ENCODE measurements at places on chromosomes 1 and 21. TPM values are rescaled to one million over a fixed set of nuclear protein-coding genes. Genes with fewer than 3 reads are reported as not detected.

DNA sequence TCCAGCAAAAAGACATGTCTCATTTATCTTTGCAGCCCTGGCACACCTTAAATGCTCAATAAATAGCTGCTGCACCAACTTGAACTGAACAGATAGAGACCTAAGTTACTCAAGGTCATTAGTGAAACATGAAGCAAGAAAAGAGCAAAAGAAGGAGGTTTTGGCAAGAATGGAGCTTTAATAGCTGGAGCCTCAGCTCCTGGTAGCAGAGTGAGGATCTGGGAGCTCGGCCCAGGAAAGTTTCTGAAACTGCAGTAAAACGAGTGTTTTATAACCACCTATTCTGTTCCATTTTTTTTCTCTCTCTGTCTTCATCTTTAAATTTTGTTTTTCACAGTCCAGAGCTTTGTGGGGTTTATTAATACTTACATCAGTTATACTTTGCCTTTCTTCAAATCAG is 207.5 kb downstream of the SETD4 start:
- DNase-seq: peak; percentile 10

- no peak for DNase-seq
Measured at GRCh38 chr1:116411784-116412479, 38.9 kb downstream of the ATP1A1 start.

- DNase-seq: no peak
Measured at GRCh38 chr1:228647523-228648444, 87.5 kb upstream of the RHOU start.

DNA sequence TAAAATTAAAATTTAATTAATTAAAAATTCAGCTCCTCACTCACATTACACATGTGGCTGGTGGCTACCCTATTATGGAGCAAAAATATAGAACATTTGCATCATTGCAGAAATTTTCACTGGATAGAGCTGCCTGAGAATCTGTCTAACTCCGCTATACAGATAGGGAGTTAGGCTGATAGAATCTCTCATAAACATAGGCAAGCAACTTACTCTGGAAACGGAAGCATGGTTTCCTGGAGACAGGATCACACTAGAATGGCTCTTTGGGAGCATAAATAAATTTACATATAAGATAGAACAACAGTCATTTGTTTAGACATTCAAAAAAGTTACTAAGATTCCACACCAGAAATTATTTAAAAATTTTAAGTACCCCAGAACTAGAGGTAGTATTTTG is 12.2 kb upstream of the LAMC2 start:
- no peak for DNase-seq

GRCh38 chr1:160214481-160215140 is 9.4 kb downstream of the PEA15 start:
- DNase-seq: no peak

GRCh38 chr1:29121936-29122681 is 1.6 kb downstream of the TMEM200B start:
- no peak for DNase-seq

- DNase-seq: peak; percentile 21
Measured at GRCh38 chr1:206067486-206068227, 14.7 kb downstream of the RHEX start.

DNA sequence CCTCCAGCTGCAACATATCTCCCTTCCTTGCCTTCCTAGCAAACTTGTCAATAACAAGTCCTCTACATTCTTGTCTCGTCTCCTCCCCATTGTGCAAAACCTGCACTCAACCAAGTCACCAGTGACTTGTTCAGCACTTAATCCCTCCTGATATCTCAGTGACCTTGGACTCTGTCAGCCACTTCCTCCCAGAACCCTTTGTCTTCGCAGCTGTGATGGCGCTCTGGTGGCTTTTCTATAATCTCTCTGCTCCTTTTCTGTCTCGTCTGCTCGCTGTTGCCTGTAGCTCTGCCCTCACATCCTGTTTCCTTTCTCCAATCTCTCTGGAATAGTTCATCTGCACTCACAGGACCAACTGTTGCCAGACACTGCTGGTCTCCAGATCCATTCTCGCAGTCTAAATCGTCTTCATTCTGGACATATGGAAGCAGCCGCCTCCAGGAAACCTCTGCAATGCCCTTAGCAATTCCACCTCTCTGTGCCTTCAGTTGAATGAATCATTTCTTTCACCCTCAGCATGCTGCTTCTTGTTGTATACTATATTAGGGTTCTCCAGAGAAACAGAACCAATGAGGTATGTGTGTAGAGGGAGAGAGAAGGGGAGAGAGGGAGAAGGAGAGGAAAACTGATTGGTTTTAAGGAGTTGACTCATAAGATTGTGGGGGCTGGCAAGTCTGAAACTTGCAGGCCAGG is 17.4 kb upstream of the IFNAR2 start:
- DNase-seq: no peak

GRCh38 chr1:212030936-212031528 is 4.3 kb downstream of the INTS7 start:
- no peak for DNase-seq

DNA sequence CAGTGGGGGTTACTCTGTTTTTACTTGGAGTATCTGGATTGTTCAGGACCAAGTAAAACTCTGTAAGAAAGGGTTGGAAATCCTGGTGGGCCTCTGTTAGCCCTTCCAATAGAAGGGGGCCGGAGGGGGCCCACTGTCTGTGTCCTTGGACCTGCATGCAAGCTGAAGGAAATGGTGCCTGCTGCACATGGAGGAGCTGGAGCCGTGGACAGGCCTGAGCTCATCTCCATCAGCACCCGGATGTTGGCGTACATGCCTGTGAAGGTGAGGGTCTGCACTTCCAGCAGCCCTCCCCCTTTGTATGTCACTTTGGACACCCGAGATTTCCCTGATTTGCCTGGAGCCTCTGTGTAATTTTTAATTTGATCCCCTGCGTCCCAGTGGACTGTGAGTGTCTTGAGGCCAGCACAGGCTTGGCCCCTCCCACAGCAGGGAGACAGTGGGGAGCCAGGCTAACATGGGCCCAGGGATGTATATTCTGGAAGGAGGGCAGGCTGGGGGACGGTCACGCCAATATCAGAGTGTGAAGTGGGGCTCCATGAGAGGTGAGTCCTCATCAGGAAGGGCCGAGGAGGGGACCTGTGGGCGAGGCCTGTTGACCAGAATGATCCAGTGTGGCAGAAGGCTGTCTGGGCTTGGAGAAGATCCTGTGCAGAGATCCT is 16.8 kb downstream of the GALNT2 start:
- no peak for DNase-seq

GRCh38 chr1:99675292-99675691 is 29.4 kb downstream of the PALMD start:
- no peak for DNase-seq

GRCh38 chr1:24263746-24264145 is 55.4 kb upstream of the GRHL3 start:
- DNase-seq: no peak

DNA sequence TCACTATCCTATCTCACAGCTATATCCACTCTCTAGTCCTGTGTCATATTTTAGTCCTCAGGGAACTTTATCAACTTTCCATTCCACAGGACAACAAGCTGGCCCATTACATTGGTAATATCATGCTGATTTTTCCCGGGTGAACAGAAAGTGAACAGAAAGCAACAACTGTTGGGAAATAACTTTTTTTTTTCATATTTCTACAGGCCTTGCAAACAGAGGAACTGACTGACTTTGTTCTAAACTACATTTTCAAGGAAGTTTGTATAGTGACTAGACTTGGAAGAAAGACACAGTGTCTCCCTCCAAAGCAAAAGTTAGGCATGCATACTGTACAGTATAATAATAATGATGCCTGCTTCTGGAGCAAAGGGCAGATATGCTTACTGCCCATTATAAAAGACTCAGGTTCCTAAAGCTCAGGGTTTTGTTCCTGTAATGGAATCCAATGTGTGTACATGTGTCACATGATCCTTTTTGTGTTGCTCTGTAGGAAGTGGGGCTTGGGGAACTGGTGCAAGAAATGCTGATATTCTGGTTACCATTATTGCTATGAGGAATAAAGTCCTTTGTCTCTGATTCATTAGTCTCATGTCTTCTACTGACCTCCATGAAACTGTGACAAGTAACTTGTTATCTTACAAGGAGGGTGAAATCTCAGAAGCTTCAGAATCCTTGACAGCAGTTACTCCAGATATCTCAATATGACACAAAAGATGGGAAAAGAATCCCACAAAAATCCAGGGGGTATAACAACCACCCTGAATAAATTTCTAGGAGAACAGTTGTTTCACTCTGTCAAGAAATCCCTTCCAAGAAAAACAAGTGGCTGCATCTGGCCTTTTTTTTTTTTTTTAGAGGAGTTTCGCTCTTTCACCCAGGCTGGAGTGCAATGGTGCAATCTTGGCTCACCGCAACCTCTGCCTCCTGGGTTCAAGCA is 17.7 kb upstream of the NTPCR start:
- DNase-seq: no peak

DNA sequence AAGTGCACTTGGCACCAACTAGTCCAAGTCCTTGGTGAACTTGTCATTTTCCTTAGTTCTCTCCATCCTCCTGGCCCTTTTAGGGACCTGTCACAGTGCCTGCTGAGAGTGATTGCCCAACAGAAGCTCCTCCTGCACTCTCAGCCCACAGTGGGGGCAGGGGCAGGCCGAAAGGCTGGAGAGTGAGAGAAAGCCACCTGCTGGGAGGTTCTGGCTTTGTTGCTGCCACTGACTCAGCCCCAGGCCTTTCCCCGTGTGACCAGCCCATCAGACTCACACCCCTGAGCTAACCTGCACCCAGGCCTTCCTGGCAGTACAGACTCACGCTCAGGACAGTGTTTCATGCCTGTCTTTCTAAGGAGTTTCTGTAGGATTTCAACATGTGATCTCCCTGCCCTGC is 17.1 kb upstream of the PROK1 start:
- DNase-seq: peak; percentile 50

GRCh38 chr1:84479998-84480397 is 932 bp downstream of the RPF1 start:
- DNase-seq: no peak

- no peak for DNase-seq
Measured at GRCh38 chr1:184405094-184405800, 18.4 kb downstream of the C1orf21 start.

GRCh38 chr1:175566247-175566646 is 177.1 kb downstream of the TNR start:
- DNase-seq: no peak

- DNase-seq: no peak
Measured at GRCh38 chr1:63799820-63800219, 26.0 kb downstream of the ROR1 start.

DNA sequence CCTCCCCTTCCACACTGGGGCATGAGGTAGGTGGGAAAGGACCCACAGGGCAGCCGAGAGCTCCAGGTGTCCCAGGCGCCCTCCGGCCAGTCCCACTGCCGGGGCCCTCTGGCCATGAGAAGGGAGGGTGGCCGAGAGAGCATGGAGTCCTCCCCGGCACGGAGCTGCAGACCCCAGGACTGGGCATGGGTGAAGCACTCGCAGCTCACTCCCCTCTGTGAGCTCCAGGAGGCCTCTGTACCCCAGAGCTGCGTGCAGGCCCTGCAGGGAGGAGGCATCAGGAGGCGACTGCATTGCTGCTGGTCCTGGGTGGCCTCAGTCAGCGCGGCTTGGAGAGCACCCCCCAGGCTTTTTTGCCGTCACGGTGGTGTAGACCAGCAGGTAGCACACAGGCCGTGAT is 80.1 kb upstream of the TTC34 start:
- DNase-seq: no peak

- DNase-seq: no peak
Measured at GRCh38 chr1:25683731-25684130, 67.1 kb downstream of the MAN1C1 start.

DNA sequence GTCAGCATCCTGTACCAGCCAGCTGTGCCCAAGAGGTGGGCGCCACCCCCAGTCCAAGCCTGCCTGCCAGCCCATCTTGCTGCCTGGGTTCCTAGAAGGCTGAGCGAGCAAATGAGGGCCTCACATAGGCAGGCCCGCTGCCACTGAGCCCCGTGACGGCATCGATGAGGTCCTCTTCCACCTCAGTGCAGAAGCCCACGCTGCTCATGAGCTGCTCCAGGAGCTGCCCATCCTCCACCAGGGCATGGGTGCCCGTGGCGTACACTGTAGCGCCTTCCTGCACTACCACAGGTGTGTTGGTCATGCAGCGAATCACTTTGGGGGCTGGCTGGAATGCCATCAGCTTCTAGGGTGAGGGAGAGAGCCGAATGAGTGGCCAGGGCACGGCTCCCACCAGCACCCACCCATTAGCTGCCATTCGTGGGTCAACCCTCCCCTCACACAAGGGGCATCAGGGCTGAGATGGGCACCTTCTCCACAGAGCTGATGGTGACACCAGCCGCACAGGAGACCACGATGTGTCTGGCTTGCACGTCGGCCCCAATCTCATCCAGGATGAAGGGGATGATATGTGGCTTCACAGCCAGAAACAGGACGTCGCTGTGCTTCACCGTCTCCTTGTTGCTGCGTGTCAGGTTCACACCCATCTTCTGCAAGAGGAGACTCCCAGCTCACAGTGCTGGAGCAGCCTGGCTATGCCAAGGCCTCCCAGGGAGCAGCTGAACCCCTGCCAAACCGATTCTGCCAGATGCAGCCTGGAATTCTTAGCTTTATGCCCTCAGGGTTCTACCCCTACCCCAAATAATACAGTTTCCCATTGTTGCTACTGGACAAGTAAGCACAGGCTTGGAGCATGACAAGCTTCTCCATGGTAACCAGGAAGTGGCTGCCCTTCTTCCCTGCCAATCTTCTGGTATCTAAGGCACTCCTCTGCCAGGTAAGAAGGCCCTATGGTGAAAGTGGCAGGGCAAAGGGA is 2.0 kb downstream of the PYCR2 start:
- no peak for DNase-seq

GRCh38 chr1:174448974-174449373 is 1.2 kb downstream of the GPR52 start:
- no peak for DNase-seq

GRCh38 chr1:116504308-116505156 is 66.3 kb downstream of the CD58 start:
- peak; percentile 46 for DNase-seq

DNA sequence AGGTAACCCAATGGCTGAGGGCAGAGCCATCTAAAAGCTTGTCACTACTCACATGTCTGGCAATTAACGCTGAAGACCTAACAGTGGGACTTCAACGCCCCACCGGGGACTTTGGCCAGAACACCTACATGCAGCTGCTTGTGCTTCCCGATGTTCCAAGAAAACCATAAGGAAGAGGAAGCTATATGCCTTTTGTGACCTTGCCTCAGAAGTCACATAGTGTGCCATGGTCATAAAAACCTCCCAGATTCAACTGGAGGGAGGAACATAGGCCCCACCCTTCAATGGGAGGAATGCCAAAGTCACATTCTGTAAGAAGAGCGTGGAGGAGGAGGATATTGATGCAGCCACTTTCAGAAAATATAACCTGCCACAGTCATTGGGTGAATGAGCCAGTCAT is 147.8 kb upstream of the MAGI3 start:
- no peak for DNase-seq

GPR153 gene
- 3.4 TPM for total RNA-seq

DEPDC1 gene
- not detected for total RNA-seq

MPZ gene
- 1.5 TPM for total RNA-seq

TNN gene
- not detected for total RNA-seq

C1orf141 gene
- not detected for total RNA-seq

GJA9 gene
- total RNA-seq: not detected

ARMH1 gene
- total RNA-seq: not detected

GCSAML gene
- total RNA-seq: not detected
